ENCODE measurements at places on chromosomes 6 and 20.

- DNase-seq: no peak
These were observed 241.6 kb downstream of the LY86 start for GRCh38 chr6:6829872-6830685.

GRCh38 chr6:12245763-12246718, 44.1 kb upstream of the EDN1 start:
- DNase-seq: no peak

DNA sequence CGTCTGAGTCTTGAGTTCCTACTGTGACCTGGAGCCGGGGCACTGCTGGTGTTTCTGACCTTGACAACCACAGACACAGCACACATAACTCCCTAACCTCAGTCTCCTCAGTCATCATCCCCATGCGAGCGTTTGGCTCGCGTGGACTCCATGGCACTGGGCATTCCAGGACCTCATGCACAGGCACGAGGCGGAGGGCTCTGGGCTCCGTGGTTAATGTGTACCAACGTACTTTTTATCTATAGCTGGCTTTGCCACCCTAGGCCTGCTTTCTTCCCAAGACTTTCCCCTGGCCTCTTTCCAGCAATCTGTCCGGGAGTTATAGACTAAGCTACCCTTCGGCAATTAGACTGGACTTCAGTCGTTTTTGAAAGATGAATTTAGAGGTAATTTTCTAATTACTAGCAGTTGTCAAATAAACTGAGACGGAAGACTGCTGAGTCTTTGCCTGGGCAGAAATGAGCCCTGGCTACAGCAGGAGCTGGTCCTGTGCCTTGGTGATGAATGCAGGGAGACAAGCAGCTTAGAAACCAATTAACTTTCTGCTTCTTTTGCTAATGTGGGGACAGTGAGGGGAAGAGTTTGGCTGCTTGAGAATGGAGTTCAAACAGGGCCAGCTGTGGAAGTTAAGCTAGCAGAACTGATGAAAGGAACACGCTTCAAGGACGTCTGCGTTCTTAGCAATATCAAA, 16.1 kb upstream of the CTCFL start:
- DNase-seq: no peak

DNA sequence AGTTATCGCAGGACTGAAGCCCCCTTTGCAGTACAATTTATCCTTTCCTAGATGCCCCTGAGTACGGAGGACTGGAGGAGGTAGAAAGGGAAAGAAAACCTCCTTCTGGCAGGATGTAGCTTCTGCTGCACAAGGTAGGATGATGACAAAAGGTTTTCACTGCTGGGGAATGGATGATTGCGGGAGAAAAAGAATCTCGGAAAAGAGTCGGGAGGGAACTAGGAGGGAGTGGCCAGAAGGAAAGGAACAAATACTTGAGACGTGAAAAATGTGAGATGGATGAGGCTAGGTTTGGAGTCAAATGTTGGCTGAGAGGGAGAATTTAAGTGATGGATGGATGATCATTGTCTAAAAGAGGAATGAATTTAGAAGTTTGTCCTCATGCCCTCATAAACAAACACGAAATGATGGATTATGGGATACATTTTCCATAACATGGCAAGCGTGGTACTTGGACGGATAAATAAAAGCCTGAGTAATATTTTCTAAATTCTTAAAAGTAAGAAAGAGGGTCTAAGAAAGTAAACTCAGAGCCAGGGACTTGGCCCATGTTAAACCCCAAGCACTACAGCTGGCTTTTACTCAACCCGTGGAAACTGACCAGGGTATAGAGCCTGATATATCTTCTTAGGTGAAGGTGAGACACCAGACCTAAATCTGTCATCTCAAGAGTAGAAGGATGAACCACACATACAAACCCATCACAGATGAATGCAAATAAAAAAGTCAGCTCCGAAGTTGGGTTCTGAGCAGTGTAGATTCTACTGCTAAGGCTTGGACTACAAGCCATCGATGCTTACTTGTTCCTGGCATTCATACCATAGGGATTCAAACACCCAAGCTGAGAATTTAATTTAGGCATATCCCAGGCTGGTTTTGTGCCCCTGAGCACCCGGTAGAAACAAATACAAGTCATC, 72.4 kb downstream of the HFE start:
- no peak for DNase-seq

DNA sequence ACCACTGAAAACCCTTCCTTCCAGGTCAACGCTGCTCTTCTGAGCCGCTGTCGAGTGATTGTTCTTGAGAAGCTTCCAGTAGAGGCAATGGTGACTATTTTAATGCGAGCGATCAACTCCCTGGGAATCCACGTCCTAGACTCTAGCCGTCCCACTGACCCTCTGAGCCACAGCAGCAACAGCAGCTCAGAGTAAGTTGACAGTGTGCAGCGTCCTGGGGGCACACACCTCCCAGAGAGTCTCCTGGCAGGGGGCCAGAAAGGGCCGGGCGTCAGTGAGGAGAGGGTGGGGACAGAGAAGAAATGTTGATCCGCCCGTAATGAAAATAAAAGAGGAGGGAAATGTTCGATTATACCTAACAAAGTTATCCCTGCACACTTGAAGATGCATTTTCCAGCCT, 5.0 kb downstream of the WRNIP1 start:
- no peak for DNase-seq

DNA sequence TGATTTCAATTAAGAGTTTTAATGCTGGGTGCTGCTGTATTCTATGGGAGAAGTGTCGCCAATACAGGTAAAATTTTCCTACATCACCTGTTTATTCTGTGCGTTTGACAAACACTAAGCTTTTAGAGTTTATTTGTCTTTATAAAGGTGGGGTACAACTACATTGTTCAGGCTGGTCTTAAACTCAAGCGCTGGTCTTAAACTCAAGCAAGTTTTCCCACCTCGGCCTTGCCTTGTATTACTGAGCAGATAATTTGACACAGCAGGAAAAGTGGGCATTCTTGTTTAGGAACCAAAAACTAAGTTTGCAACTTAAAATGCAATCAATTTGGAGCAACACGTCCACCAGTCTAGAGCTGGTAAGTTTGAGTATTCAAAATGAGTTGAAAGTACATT, 112.9 kb upstream of the BTN3A2 start:
- no peak for DNase-seq

DNA sequence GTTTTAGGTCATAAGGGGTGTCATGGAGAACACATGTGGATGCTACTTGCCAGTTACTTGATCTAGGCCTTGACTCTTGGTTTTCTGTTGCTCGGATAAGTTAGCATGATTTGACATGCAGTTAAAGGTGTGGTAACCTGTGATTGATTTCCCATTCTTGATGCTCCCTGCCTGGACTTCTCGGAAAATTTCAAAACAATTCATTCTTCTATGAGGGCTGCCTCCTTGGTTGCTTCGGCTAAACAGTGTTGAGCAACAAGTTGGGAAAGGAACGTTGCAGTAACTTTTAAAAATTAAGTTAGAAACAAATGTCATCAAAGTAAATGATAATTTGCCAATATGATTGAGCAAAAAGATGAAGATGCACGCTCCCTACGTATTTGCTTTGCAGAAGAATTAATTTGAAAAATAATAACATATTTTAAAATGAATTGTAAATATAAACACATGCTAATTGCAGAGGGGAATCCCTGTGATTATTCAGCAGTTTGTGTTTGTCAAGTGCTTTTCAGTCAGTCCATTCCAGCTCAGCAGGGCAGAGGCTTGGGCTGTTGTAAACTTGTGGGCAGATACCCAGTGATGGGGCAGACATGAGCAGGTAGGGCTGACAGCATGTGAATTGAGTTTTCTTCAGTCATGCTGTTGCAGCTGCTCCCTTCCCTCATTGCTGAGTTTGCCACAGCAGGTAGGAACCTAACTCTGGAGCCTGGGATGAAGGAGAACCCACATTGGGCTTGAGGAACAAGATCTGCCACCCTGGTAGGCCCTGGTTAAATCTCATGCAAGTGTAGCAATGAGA, 110.2 kb downstream of the ESR1 start:
- DNase-seq: no peak

DNA sequence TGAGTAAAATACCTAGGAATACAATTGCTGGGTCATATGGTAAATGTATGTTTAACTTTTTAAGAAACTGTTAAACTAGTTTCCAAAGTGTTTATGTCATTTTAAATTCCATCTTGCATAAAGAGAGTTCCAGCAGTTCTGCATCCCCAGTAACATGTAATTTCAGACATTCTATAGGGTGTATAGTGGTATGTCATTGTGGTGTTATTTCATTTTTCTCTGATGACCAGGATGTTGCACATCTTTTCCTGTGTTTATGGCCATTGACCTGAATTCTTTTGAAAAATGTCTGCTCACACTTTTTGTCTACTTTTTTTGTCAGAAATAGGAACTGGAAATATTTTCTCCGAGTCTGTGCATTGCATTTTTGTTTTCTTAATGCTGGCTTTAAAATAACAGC, 128.9 kb downstream of the TMEM200A start:
- no peak for DNase-seq

GRCh38 chr20:6673071-6673470, 94.4 kb upstream of the BMP2 start:
- DNase-seq: no peak

DNA sequence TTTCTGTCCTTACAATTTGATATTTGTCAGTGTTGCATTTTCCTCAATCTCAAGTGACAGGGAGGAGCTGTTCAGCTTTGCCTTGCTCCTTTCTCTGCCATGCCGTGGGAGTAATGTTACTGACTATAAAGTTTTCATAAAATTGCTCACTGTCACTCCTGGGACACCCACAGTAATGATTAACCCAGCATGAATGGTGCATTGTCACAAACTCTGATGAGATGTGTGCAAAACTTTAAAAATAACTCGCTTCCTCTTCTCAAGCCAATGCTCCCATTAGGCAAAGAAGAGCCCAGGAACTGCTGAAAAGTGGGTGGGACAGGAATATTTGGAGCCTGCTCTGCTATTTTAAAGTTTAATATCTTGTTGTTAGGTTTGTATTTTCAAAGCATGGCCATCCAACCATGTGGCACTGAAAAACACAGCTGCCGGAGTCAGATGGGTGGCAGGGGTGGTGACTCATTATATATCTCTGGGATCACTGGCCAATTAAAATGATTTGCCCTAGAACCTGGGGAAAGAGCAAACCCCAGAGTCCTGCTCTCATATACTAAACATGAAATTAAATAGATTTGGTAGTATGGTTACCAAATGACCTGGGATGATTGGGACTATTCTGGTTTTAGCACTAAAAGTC, 260.1 kb downstream of the BTBD3 start:
- no peak for DNase-seq

- DNase-seq: no peak
These were observed 72.5 kb downstream of the CD40 start for GRCh38 chr20:46190478-46191167.
